ENCODE measurements at places on chromosomes 5 and 9.

GRCh38 chr5:41763081-41763480 is 107.1 kb downstream of the OXCT1 start:
- no peak for DNase-seq

GRCh38 chr9:18447131-18447530 is 26.8 kb upstream of the ADAMTSL1 start:
- DNase-seq, result peak; percentile 9

GRCh38 chr5:58114324-58114723 is 345.6 kb downstream of the PLK2 start:
- DNase-seq, result no peak

- peak; percentile 86 for DNase-seq
These were observed 110.5 kb downstream of the MEGF10 start for GRCh38 chr5:127400946-127401670.

DNA sequence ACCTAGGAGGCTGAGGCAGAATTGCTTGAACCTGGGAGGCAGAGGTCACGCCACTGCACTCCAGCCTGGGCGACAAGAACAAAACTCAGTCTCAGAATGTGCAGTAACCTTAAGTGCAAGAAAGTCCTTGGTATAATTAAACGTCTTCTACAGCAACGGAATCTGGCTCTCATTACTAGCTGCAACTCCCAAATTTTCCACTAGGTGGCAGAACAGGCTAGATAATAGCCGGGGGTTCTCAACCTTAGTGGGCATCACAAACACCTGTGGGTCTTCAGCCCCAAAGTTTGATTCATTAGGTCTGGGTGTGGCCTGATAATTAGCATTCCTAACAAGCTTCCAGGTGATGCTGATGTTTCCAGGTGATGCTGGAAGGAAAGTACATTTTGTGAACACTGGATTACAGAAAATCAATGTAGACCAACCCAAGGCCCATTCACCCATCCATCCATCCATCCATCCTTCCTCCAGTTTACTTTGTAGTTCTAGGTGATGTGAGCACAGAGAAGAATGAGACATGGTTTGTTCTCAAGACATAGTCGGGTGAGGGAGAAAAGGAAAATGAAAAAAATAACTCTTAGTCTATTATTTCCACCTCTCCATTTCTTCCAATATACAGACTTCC is 37.3 kb downstream of the FBXW2 start:
- peak; percentile 76 for DNase-seq

GRCh38 chr9:28956116-28956880 is 1383.0 kb upstream of the C9orf72 start:
- no peak for DNase-seq

- DNase-seq, result no peak
These were observed 222.6 kb downstream of the MEF2C start for GRCh38 chr5:88660264-88660946.

DNA sequence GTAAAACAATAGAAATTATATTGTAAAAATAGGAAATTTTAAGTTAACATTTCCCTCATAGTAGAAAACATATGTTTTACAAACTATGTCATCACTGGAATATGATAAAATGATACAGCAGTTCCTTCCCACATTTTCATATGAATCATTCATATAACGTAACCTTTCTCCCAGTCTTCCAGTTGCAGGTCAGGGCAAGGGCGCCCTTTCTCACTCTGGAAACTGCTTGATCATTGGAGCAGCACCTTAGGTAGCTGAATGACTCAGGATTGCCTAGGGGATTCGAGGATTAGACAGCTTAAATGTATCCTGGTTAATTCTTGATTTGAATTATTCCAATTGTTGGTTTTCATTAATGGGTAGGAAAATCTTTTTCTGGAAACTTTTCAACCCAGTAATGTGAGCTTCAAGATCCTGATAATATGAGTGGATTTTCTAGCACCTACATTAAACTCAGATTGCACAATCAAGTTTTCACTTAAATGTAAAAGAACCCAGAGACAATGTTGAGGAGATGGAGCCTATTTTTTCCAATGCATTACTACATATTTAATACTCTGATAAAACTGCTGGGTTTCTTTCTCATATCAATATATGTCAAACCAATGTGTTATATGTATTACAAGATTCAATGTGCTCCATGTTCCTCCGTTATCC is 32.6 kb upstream of the ANXA1 start:
- DNase-seq, result no peak

DNA sequence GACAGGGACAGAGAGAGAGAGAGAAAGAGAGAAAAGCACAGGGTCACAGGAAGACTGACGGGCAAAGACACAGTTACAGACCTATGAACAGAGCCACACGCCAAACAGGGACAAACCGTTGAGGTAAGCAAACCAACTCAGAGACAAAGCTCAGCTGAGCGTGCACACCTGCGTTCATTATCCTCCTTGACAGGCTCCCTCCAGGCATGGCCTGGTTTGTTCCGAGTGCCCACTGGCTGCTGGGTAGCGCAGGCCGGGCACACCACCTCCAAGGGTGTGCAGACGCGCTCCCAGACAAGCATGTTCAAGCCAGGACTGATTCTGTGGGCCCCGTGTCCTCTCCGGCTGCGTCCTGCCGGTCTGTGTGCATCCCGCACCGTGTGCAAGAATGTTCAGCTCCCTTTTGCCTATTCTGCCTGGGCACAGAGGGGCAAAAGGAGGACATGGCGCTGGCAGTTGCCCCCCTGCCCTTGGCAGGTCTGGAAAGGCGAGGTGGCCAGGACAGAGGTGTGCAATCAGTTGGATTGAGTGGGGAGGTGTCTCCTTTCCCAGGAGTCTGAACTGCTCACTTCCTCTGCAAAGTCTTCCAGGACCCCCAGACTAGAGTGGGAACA is 467 bp upstream of the SMIM32 start:
- DNase-seq, result no peak

- DNase-seq, result no peak
These were observed 119.6 kb upstream of the SLC12A2 start for GRCh38 chr5:127963931-127964330.

- DNase-seq, result no peak
These were observed 326.5 kb downstream of the CAAP1 start for GRCh38 chr9:26566141-26566540.

DNA sequence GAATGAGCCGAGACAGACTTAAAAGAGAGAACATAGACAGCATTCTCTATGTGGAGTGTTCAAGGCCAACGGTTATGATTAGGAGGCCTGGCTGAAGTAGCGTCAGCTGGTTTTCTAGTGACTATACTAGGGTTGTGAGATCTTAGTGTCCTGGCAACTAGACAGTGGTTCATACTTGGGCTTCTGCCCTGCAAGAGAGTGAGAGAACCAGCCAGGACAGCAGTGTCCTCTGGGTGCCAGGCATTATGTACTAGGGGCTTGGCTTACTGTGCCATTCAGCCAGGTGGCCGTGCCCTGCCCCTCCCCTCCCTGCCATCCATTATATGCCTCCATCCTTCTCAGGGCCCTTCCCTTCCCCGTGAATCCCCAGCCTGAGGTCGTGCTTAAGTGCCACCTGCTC is 56.8 kb downstream of the TRIO start:
- no peak for DNase-seq

DNA sequence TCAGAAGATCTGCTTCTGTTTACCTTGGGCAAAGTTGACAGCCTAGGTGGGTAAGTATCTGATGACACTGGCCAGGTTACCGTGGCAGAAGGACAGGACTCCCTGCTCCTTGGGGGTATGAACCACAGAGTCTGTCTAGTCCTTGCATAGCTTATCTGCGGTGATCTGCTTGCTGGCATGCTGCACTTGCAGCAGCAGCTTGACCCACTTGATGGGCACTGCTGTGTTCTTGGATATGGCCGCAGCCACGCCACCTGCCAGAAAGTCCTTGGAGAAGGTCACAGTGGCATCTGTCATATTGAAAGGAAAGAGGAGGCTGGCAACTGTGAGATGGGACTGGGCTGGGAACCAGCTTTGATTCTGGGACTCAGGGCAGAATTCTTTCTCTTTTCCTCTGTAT is 35.9 kb upstream of the POC5 start:
- peak; percentile 83 for DNase-seq

- no peak for DNase-seq
These were observed 14.4 kb downstream of the DOCK8 start for GRCh38 chr9:228929-229695.

DNA sequence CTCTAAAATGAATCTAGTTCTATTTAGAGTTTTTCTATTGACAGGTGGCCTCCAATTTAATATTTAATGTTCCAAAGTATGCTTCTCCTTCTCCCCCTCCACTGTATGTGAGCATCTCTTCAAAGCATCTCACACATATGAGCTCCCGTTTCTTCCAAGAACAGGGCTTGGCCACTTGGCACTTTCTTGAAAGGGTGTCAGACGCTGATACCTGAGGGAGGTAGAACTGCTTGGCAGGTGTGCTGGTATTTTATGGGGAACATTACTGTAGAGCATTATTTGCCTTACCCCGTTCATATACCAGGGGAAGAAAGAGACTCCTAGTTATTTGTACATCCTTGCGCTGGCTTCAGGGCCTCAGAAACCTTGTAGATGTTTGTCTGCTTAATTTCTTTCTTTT is 1.9 kb downstream of the RCL1 start:
- DNase-seq, result no peak

DNA sequence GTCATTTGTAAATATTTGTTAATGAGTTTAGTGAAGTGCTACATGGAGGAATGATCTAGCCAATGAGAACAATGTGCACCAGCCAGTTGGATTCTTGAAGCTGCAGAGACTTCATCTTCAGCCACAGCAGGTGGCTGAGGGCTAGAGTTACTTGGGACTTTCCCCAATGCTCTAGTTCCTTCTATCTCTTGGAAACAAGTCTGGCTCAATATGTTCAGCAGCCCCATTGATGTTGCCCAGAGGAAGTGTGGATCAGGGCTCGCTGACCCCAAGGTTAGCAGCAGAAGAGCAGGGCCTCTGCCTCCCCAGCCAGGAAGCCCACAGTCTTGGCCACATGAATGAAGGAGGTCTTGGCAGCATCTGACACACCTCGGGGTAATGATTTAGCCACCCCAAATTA is 117.5 kb downstream of the SLC1A3 start:
- DNase-seq, result no peak

DNA sequence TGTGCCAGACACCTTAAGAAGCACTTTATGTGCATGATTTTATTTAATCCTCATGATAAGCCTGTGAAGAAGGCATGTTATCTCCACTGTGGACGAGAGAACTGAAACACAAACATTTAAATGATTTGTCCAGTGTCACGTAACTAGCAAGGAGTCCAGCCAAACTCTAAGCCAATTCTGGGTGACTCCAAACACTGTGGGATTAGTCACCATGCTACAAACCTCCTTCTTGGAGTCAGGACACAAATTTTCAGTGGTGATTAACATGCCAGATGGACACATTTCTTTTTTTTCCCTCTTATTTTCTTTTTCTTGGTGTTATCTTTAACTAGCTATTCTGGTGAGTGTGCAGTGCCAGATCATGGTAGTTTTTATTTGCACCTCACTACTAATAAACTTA is 316.8 kb downstream of the NDUFS4 start:
- DNase-seq, result no peak

DNA sequence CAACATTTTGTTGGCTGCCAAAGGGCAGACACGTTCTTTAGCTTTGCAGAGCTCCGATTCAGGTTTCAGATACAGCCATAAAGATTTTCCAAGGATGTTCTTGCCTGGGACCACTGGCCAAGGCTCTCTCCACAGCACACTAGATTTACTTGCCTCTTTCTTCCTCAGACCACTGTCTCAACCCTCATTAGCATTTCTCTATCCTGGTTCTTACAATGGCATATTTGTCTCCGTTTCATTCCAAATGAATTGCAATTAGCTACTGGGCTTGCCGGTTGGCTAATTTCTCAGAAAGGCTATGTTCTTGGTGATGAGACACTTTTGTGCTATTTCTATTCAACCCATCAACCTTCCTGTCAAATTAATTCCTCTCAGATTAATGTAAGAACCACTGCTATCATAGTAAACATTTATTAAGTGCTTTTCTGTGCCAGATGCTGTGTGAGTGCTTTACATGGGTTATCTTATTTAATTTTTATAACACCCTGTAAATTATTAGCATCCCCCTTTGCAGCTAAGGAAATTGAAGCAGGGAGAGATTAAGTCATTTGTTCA is 118.4 kb upstream of the NR3C1 start:
- DNase-seq, result peak; percentile 10

GRCh38 chr5:80926979-80927656 is 33.0 kb upstream of the RASGRF2 start:
- no peak for DNase-seq

DNA sequence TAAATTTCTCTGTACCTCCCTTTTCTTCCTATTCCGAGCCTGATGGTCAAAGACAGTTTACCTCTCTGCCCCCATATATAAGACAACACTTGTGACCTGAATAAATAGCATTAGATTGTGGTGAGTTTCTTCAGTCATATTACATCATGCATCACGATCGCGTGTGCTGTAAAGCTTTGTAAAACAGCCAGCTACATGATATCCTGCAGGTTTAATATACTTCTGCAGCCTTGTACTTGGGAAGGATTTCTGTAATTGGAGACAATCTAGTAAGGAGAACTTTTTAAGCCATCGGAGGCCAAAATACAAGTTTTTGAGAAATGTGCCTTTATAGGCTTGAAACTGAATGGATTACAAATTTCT is 711.8 kb upstream of the WWC1 start:
- no peak for DNase-seq

GRCh38 chr5:59062986-59063683 is 480.3 kb downstream of the RAB3C start:
- no peak for DNase-seq

DNA sequence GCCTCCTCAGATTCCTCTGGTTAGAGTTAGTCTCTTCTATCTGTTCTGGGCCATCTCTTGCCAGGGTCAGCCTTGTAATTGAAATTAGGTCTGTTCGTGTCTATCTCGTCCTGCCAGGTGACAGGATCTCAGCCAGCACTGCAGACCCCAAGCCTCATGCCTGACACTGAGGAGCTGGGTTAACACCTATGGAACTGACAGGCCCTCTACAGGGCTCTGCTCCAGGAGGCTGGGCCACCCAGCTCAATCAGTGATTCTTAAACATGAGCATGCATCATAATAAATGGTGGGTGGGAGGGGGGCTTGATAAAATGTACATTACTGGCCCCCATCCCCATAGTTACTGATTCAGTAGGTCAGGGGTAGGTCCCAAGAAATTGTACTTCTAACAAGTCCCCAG is 103.4 kb downstream of the PSD2 start:
- no peak for DNase-seq

DNA sequence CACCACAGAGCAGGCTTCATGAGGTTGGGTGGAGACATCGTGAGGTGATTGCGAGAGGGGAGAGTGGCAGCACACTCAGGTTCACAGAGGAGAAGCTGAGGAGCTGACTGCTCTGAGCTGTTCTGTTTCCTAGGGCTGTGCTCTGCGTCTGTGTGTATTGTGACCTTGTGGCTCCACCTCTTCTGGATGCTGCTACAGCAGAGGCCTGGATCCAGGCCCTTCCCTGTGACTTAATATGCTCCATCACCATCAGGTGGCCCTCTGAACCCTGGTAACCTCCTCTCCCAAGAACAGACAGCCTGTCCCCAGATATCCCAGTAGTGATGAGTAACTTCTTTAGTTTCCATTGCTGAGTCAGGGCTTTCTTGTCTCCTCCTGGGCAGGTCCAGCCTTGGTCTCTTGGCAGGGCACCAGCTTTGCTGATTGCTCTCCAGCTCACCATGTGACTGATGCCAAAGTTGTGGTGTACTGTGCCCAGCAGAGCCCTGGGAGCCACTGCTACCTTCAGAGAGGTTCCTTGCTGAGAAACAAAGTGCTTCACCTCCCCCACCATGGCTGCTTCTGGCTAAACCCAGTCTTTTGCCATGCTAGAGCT is 212.8 kb upstream of the CHD1 start:
- no peak for DNase-seq
